ENCODE measurements at places on chromosomes 7 and 10. TPM values are rescaled to one million over a fixed set of nuclear protein-coding genes. Genes with fewer than 3 reads are reported as not detected.

CFAP43 gene
- total RNA-seq: 0.16 TPM

PKD1L1 gene
- 0.20 TPM for total RNA-seq

DNA sequence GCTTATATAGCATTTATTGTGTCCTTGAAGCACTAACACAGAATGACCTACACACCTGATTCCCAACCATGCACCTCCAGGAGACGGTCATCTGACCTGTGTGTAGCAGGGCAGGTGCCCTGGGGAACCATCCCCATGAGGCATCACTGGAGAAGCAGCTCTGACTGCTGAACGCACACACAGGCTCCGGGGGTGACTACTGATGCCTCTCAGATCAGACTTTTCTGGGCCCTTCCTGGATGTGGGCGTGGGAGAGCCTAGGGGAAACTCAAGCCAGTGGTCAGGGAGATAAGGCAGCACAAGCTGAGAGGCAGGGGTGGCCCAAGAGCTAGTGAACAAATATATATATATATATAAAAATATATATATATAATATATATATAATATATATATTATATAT lies 37.6 kb downstream of the CPXM2 start:
- peaks cover 5% of the 10 kb centered on the region for H3K27me3 ChIP-seq
- no peaks in the 10 kb centered on the region for H3K4me1 ChIP-seq
- H3K36me3 ChIP-seq: no peaks in the 10 kb centered on the region
- DNase-seq: no peak

DNA sequence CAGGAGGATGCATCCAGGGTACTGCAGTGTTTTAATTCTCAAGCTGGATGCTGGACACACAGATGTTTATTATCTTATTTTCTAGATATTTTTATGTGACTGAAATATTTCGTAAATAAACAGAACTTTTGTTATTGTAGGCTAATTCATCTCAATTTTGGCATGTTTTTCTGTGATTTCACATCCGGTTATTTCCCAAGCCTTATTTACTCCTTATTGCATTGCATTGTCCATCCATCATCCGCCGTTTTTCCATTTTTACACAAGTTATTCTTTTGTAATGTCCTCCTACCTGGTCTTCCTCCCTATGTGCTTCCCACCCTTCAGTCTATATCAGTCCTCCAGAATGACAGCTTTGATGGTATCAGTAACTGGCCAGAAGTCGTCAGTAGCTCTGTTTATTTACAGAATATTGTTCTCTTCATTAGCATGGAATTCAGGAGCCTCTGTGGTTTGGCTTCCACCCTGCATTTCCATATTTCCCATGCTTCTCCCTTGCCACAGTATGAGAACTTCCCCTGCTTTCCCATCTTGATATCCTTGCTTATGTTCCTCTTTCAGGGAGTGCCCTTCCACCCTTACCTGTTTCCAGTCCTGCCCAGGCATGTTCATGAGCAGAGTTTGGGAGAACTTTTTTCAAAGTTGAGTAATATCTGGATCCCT lies 16.1 kb downstream of the GNAI1 start:
- H3K4me3 ChIP-seq: no peak overlapping the region
- H3K4me1 ChIP-seq: peaks cover 16% of the 10 kb centered on the region

- peaks cover 5% of the 10 kb centered on the region for H3K4me1 ChIP-seq
- H3K36me3 ChIP-seq: no peaks in the 10 kb centered on the region
- no peak overlapping the region for H3K27ac ChIP-seq
- peak; percentile 70 for DNase-seq
- no peak overlapping the region for H3K4me3 ChIP-seq
Measured at GRCh38 chr7:140646931-140647647, 6.5 kb upstream of the DENND2A start.

GRCh38 chr7:115976651-115977050 lies 53.9 kb downstream of the TFEC start:
- no peaks in the 10 kb centered on the region for H3K4me1 ChIP-seq
- no peak overlapping the region for H3K4me3 ChIP-seq
- no peaks in the 10 kb centered on the region for H3K36me3 ChIP-seq
- H3K27ac ChIP-seq: no peak overlapping the region
- H3K27me3 ChIP-seq: no peaks in the 10 kb centered on the region

GRCh38 chr10:125080984-125081383 lies 79.4 kb downstream of the CTBP2 start:
- no peaks in the 10 kb centered on the region for H3K36me3 ChIP-seq
- no peaks in the 10 kb centered on the region for H3K27me3 ChIP-seq
- DNase-seq: no peak
- H3K4me3 ChIP-seq: no peak overlapping the region
- H3K4me1 ChIP-seq: no peaks in the 10 kb centered on the region
- no peak overlapping the region for H3K27ac ChIP-seq

DNA sequence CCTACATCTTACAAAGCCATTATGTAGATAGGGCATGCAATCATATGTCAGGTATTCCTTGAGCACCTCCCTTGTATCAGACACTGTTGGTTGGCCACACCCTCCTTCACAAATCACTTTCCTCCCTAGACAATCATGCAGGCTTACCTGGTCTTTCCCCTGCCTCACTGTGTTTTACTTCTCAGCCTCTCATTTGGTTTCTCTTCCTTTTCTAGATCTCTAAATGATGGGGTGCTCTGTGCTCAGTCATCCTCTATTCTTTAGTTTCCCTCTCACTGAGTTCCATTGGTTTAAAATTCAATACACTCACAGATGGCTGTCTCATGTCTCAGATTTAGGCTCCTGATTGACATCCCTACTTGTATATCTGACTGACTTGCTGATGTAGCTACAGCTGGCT lies 31.4 kb downstream of the ANK3 start:
- no peak overlapping the region for H3K27ac ChIP-seq
- no peaks in the 10 kb centered on the region for H3K36me3 ChIP-seq
- H3K27me3 ChIP-seq: peaks cover 3% of the 10 kb centered on the region
- DNase-seq: no peak
- H3K4me3 ChIP-seq: no peak overlapping the region

Data from activated CD8-positive, alpha-beta T cell treated with anti-CD3 and anti-CD28 coated beads for 36 hours (primary cell).